WTC11 (cell line): ENCODE measurements at places on chromosomes 7 and 10.

- DNase-seq, result no peak
Measured at GRCh38 chr7:135904282-135904681, 72.9 kb downstream of the MTPN start.

DNA sequence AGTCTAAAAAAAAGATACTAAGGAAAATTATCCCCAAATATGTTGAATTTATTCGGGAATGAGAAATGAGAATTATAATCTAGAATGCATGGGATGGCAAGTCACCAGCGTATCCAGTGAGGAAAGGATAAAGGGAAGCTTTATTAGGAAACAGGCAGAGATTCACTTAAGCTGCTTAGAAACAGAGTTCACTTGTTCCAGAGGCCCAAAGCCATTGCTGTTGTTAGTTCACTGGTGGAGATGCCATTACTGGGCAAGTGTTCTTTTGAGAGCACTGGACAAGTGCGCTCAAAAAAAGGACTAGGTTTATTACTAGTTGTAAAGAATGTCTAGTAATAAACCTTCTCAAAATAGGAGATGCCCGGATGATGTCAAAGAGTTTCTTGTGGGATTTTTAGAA, 51.2 kb downstream of the MICU1 start:
- DNase-seq, result no peak

DNA sequence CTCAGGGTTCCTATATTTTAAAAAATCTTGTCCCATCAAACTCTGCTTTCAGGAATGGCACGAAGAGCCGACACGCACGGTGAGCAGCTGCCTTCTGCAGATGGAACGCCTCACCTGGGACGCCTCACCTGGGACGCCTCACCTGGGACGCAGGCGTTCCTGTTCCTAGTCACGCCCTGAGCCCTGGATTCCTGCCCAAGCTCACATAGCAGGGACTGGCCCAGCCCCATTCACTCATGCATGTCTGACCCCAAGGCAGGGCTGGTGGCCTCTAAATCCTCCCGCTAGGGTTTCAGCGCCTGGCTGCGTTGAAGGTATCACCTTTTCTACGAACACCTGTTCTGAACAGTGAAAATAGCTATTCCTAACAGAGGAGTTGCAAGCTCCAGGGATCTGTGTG, 49.8 kb downstream of the CARD11 start:
- DNase-seq, result no peak

DNA sequence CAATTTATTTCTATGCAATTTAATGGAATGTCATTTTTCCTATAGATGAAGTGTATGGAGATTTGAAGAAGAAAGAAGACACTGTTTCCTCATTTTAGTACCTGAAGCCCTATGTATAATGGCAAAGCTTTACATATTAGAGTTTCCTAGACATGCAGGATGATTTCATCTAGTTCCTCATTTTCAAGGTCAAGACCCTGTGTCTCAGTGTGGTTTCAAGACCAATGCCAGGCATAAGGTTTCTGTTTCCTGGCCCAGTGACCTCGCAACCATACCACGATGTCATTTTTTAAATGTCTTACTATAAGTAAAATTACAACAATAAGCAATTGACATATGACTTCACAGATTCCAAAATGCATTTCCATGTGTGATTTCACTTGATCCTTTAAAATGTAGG, 336.5 kb upstream of the PRKCQ start:
- no peak for DNase-seq

GRCh38 chr10:106672517-106673175, 491.9 kb downstream of the SORCS1 start:
- no peak for DNase-seq

DNA sequence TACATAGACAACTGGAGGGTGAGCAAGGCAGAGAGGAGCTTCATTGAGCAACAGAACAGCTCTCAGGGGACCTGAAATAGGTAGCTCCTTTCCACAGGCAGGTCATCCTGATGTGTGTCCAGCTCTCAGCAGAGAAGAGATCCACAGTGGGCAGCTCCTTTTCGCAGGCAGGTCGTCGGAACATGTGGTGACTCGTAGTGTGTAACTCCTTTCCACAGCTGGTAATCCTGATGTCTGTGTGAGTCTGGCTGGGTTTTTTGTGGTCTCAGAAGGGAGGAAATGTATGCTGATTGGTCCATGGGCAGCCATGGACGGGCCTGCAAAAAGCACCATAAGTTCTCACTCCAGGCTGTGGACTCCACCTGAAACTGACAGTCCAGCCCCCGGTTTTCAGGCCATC, 24.4 kb upstream of the TES start:
- no peak for DNase-seq

- no peak for DNase-seq
Measured at GRCh38 chr10:93715345-93715744, 13.0 kb upstream of the FRA10AC1 start.

DNA sequence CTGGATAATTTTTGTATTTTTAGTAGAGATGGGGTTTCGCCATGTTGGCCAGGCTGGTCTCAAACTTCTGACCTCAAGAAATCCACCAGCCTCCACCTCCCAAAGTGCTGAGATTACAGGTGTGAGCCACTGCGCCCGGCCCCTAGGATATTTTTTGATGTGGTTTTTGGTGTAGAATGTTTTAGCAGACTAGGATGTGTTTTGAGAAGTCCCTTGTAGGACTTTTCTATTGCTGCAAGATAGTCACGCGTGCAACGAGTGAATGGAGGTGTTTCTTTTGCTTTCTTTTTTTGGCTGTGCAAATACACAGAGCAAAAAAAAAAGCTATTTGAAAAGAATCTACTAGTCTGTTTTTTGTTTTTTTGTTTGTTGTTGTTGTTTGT, 29.8 kb upstream of the KLF6 start:
- no peak for DNase-seq

DNA sequence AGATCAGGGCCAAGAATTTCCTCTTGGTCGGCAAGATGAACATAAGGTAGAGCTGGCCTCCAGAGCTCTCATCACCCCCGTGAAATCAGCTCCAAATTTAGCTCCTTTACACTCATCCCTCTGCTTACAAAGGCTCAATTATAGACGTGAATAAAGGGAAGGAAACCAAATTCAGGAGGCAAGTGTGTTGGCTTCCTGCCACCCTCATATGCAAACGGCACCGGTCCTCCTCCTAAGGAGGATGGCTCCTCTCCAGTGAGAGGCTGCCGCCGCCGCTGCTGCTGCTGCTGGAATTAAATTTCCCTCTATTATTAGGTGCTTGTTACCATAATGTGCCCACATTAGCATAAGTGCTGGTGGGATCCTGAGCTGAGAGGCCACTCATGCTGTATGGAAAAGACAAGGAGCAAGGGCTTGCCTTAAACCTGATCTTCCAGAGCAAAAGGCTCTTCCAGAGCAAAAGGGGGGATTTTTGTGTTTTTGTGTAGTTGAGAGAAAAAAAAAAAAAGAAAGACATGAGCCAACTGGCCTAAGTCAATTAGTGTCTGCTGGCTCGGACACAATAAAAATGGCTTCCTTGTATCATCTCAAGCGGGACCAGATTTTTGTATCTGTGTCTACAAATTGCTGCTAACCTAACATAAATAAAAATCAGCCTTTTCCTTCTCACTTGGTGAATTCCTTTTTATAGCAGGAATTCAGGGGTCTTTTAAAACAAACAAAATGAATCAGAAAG, 68.4 kb downstream of the CDHR3 start:
- no peak for DNase-seq

DNA sequence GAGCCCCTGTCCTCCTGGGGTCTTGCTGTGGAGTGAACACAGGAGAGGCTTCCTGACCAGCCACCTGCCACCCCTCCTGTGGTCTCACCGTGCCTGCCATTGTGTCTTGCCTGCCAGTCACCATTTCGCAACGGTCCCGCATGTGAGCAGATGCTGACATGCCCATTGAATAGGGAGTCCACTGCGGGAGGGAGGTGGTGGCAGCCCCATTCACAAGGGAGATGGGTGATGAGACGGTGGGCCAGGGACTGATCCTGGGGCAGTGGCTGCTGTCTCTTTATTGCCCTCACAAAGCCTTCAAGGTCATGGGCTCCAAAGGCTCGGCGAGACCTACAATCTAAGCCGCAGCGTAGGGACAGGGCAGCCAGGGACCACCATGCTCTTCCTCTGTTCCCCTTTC, 76.0 kb upstream of the NPTX2 start:
- DNase-seq, result no peak

DNA sequence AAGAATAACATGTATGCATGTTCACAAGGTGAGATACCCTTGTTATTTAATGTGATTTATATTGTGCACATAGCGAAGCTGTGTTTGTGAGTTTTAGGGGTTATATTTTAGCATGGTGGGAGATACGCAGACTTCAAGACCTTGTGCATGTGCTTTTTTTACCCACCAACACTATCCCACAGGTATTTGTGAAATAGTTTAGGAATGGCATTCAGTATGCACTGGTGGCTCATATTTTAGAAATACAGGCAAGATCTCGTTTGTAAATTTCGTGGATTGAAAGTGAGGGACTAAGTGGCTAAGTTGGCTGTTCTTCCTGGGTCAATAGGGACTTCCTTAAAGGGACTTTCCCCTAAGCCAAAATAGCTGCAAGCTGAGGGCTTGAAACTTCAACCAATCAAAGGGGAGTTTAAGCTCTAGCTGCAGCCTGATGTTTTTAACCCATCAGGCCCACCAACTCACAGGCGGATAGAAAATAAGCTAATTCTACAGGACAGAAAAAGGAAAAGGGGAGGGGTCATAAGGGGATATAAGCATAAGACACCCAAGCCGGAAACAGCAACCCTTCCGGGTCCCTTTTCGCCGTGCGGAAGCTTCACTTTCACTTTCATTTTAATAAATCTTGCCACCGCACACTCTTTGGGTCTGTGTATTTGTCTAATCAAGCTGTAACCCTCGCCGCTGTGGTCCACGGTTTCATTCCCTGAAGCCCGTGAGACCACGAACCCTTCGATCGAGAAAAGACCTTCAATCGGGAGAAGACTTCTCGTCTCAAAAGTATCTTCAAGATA, 291.0 kb downstream of the GPR158 start:
- DNase-seq, result no peak

DNA sequence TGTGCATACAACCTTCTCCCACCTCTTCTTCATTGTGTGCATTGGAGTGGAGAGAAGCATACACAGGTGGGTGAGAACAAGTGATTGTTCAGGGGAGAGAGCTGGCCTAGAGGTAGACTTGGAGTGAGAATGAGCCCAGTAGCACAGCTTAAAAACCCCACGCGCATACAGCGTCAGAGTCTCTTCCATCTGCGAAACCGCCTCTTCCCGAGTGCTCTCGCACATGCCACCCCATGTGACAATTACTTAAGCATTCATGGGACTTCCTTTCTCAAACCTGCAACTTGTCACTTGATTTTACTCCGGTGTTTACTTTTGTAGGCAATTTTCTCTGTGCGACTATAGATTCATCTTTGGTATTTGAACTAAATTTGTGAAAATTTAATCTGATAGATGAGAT, 176.8 kb upstream of the AGK start:
- DNase-seq, result no peak
